Osteoblast (primary cell): ENCODE measurements at places on chromosomes 2 and 18. TPM values are rescaled to one million over a fixed set of nuclear protein-coding genes. Genes with fewer than 3 reads are reported as not detected.

Gene MDH1
- total RNA-seq: 122 and 132 TPM in 2 replicates

Gene TXNDC9
- total RNA-seq: 75.7 and 95.9 TPM in 2 replicates

Gene PJVK
- total RNA-seq: 2.1 and 2.5 TPM in 2 replicates

Gene CCDC148
- 1.8 and 2.1 TPM in 2 replicates for total RNA-seq

Gene GAL3ST2
- total RNA-seq: 0.29 and 0.36 TPM in 2 replicates
